ENCODE measurements at places on chromosomes 6 and 20. TPM values are rescaled to one million over a fixed set of nuclear protein-coding genes. Genes with fewer than 3 reads are reported as not detected.

Gene KCNS1
- 0.24 TPM for total RNA-seq

Gene TMEM244
- not detected for total RNA-seq

Gene CCN5
- total RNA-seq = not detected

Gene TNXB
- total RNA-seq = 3.8 TPM

Gene SMIM8
- total RNA-seq = 9.1 TPM

Gene DAAM2
- total RNA-seq = not detected

Gene SLC35D3
- total RNA-seq = not detected

Gene STX11
- total RNA-seq = 52.7 TPM

Gene MUCL3
- total RNA-seq = not detected

Gene SLC24A3
- not detected for total RNA-seq

Gene PGC
- total RNA-seq = not detected

Gene PAX1
- not detected for total RNA-seq

Gene CYP21A2
- total RNA-seq = 1.3 TPM

All from natural killer cell treated with Interleukin-12 subunit alpha and Interleukin-12 subunit beta and Interleukin-15 and Interleukin-18, amount 100 ng/mL, for 72 hours (primary cell).